KBM-7 (cell line): ENCODE measurements at places on chromosomes 7 and 10.

- DNase-seq = peak; percentile 77
These were observed 22.6 kb upstream of the CREB5 start for GRCh38 chr7:28389504-28390395.

DNA sequence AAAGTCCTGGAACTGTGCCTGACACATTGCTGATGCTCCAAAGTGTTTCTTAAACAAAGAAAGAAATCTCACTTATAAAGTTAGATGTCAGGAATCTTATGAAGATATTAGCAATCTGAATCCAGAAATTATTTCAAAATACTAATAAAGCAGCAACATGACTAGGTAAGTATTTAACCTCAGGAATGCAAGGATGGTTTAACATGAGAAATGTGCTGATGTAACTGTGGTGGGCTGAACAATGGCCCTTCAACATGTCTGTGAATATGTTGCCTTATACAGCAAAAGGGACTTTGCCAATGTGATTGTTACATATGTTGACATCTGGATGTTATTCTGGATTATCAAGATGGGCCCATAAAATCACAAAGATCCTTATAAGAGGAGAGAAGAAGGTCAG lies 87.1 kb downstream of the TEX36 start:
- DNase-seq = no peak

GRCh38 chr10:125984865-125985495 lies 88.6 kb downstream of the FANK1 start:
- no peak for DNase-seq

- peak; percentile 55 for DNase-seq
These were observed 3.6 kb downstream of the NXPH1 start for GRCh38 chr7:8436965-8437364.

DNA sequence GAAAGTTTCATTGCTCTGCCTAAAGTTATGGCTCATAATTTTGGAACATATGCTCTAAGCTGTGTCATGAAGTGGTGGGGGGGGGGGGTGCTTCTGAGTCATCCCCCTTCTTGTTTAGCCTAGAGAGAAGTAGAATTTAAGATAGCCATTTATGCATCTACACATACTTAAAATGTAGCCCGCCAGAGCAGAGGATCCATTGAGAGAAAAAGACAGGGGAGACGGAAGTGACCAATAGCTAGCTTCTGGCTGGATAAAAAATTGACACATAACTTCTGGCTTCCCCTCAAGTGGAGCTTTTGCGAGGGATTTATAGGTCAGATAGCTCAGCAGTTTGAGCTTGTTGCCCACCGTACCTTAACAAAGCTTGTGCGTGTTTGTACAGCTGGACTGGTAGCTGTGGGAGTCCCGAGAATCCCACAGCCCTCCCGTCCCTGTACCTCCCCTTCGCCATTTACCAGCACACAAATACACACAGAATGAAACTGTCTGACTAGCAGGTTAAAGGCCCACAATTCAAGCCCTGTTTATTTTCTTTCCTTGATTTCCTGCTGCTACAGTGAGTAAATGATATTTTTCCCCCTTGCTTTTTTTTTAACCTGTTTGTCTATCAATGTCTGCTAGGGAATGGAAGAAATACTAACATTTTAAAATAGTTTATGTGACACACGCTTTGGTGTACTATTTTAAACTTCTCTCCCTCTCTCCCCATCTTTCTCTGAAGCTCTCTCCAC lies 232.6 kb upstream of the FERD3L start:
- no peak for DNase-seq
